ENCODE measurements at places on chromosomes 12 and 14.

DNA sequence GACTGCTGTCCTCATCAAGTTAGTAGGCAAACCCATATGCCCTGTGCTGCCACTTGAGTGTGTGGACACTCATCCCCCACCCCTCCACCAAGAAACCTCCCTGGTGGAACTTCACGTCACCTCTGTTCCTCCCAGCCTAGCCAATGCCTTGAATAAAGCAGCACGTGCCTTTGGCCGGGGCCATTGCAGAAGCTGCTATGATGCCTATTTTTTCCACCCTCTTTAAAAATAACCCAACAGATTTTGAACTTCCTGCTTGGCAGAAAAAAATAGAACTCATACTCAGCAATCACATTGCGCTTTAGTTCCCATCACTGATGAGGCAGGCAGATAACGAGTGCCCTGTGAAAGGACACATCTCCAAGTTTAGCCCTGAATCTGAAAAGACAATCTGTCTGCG is 23.1 kb upstream of the PWP1 start:
- DNase-seq = no peak

- DNase-seq = no peak
Measured at GRCh38 chr12:74552201-74552600, 14.6 kb downstream of the ATXN7L3B start.

GRCh38 chr12:96495841-96496545 is 6.6 kb downstream of the CFAP54 start:
- DNase-seq = no peak

- DNase-seq = no peak
Measured at GRCh38 chr14:101843665-101844064, 82.2 kb downstream of the PPP2R5C start.

DNA sequence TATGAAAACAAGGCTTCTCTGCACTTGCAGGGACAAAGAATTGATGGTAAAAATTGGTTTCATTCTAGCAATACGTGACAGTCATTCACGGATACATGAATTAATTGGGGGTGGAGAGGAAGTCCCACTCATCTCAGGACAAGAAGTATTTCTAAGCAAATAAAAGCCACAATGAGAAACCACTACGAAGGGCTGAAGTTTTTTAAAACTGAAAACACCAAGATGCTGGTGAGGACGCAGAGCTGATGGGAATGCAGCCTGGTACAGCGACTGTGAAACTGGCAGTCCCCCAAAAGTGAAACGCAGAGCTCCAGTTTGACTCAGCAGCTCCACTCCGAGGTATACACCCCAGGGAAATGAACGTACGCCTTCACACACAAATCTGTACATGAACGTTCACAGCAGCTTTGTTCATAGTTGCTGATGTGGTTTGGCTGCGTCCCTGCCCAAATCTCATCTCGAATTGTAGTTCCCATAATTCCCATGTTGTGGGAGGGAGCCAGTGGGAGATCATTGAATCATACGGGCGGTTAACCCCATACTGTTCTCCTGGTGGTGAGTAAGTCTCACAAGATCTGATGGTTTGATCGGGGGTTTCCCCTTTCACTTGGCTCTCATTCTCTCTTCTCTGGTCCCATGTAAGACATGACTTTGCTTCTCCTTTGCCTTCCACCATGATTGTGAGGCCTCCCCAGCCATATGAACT is 89.0 kb downstream of the SCARB1 start:
- peak; percentile 92 for DNase-seq

DNA sequence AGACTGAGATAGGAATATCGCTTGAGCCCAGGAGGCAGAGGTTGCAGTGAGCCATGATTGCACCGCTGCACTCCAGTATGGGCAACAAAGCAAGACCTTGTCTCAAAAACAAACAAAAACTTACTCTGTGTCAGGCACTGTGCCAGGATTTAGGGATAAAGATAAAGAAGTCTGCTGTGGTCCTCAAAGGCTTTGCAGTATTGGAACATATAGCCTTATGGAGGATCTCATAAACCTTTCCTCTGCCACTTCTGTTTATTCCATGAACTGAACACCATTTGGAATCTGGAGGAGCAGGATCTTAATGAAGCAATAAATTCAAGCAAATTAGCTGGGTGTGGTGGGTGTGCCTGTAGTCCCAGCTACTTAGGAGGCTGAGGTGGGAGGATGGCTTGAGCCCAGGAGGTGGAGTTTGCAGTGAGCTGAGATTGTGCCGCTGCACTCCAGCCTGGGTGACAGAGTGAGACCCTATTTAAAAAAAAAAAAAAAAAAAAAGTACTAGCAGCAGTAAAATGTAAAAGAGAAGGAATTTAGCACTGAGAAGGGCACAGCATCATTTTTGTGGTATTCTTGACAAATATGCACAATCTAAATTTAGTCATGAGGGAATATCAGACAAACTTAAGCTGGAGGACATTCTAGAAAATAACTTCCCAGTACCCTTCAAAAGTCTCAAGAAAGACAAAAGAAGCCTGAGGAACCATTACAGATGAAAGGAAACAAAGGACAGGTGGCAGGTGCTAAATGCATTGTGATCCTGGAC is 27.1 kb downstream of the BMAL2 start:
- peak; percentile 13 for DNase-seq

DNA sequence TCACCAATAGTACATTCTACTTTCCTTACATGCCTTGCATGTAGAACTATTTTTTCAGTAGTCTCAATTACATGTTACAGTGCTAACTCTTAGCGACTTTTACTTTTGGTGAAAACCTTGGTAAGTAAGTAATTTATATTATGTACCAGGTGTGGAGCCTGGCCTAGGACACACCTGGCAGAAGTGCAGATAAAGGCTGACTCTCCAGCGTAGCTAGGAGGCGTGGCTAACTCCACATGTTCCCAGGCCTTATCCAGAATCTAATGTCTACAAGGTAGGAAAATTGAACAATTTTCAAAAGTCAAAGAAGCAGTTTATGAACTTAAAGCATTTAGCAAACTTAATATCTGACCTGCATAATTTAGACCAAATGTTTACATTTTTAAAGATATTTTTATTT is 157.4 kb downstream of the DHRS2 start:
- no peak for DNase-seq

DNA sequence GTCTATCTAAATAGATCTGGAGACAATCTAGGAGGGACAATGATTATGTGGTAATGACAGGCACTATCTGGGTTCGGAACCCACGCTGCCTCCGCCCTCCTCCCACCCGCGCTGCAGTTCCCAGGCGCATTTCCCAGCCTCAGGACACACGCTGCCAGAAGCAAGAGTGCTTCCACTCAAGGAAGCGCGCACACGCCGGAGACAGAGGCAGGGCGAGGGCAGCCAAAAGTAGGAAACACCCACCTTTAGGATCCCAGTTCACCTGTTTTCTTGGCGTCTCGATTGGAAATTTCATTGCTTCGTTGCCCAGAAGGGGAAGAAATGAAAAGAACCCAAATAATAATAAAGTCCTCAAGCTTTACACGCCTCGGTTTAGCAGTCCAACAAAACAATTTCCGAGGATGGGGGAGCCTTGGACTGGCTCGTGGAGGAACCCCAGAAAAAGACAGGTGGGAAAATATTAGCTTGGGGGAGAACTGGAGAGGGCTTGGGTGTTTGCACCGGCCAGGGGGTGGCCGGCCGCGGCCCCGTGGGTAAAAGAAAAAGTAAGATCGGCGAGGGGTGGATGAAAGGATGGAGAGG is 474 bp downstream of the KCNK10 start:
- no peak for DNase-seq

- DNase-seq = peak; percentile 58
Measured at GRCh38 chr12:122190842-122191668, 8.1 kb downstream of the LRRC43 start.

DNA sequence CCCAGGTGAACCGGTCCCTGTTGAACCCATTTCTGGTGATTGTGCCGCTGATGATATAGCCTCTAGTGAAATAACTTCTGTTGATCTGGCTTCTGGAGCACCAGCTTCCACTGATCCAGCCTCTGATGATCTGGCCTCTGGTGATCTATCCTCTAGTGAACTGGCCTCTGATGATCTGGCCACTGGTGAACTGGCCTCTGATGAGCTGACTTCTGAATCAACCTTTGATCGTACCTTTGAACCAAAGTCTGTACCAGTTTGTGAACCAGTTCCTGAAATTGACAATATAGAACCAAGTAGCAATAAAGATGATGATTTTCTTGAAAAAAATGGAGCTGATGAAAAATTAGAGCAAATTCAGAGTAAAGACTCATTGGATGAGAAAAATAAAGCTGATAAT is 59.1 kb downstream of the ATF7IP start:
- DNase-seq = no peak

GRCh38 chr14:32977913-32978312 is 39.2 kb downstream of the NPAS3 start:
- DNase-seq = no peak

- DNase-seq = no peak
Measured at GRCh38 chr12:9406564-9407424, 198.6 kb upstream of the PZP start.

- peak; percentile 16 for DNase-seq
Measured at GRCh38 chr14:37195327-37195726, 2.4 kb upstream of the MIPOL1 start.

GRCh38 chr14:61578745-61579144 is 116.6 kb upstream of the HIF1A start:
- peak; percentile 77 for DNase-seq

GRCh38 chr12:67426067-67426466 is 156.9 kb downstream of the CAND1 start:
- DNase-seq = peak; percentile 88

DNA sequence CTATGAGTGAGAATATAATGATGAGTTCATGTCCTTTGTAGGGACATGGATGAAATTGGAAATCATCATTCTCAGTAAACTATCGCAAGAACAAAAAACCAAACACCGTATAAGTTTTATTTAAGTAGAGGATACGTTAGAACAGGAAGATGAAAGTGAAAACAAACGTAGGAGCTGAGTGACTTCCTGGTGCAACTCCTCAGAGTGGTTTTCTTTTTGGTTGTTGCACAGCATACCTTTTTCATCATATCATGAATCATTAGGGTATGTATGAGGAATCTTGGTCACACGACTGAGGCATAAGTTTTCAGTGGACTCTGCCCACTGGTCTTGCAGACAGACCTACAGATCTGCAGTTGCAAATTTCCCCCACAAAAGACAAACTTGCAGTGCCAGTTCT is 199.0 kb downstream of the LRFN5 start:
- DNase-seq = no peak

- DNase-seq = no peak
Measured at GRCh38 chr12:116429826-116430360, 129.3 kb upstream of the MAP1LC3B2 start.

GRCh38 chr14:99728981-99729451 is 44.9 kb downstream of the CYP46A1 start:
- DNase-seq = no peak

- DNase-seq = no peak
Measured at GRCh38 chr12:47840571-47840970, 20.9 kb upstream of the HDAC7 start.

All from M059J (cell line).